ENCODE measurements at places on chromosomes 16 and 17.

DNA sequence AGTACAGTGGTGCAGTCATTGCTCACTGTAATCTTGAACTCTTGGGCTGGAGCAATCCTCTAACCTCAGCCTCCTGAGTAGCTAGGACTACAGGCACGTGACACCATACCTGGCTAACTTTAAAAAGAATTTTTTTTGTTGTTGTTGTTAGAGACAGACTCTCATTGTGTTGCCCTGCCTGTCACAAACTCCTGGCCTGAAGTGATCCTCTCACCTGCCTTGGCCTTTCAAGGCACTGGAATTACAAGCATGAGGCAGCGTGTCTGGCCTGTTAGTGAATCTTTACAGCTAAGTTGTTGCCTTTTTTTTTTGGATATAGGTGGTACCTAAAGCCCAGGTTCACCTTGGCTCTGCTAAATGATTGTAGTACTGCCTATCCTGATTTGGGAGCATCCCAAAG is 290.6 kb downstream of the BCAS3 start:
- DNase-seq = no peak

DNA sequence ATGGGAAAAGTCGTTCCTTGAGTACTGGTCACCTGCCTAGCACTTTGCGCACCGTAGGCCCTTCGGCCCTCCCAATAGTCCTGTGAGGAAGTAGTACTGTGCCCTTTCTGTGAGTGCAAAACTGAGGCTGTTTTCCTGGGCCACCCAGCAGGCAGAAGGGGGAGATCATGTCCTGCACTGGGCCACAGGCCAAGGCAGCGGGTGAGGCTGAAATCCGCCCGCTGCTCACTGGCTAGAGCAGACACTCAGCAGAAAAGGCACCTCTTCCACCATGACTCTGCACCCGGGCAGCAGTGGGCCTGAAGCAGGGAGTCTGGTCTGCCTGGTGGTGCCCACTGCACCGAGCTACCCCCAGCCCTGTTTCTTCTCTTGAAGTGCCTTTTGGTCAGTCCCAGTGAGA is 20.2 kb downstream of the METTL22 start:
- no peak for DNase-seq

GRCh38 chr16:76389126-76389525 is 111.9 kb downstream of the CNTNAP4 start:
- no peak for DNase-seq

GRCh38 chr16:14121142-14121541 is 50.0 kb downstream of the MRTFB start:
- no peak for DNase-seq

- no peak for DNase-seq
Observed at GRCh38 chr16:68444056-68444657, 4.2 kb downstream of the SMPD3 start.

- DNase-seq = no peak
Observed at GRCh38 chr16:84724606-84725309, 25.0 kb downstream of the USP10 start.

- DNase-seq = no peak
Observed at GRCh38 chr16:625117-625976, 5.4 kb upstream of the WFIKKN1 start.

- no peak for DNase-seq
Observed at GRCh38 chr17:77507111-77507885, 366.5 kb downstream of the SEC14L1 start.

DNA sequence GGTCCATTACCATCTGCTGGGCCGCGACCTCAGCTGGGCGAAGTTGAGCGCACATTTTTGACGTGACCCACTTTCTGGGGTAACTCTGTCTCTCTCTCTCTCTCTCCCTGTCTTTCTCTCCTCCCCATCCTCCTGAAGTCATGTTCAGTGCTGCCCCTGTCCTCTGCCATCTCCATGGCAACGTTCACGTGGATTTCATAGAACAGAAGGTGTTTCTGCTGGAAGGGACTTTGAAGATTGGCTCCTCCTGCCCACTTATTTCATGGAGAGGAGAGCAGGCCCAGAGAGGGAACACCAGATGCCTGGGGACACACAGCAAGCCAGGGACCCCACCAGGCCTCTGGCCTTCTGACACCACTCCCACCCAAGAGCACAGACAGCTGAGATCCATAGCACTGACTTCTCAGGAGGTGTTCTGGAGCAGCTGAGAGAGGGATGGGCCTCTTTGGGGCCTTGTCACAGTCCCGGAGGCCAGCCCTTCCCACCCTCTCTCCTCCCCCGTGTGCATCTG is 4.2 kb upstream of the CCNF start:
- DNase-seq = no peak

- DNase-seq = no peak
Observed at GRCh38 chr17:6187836-6188235, 117.7 kb downstream of the WSCD1 start.

DNA sequence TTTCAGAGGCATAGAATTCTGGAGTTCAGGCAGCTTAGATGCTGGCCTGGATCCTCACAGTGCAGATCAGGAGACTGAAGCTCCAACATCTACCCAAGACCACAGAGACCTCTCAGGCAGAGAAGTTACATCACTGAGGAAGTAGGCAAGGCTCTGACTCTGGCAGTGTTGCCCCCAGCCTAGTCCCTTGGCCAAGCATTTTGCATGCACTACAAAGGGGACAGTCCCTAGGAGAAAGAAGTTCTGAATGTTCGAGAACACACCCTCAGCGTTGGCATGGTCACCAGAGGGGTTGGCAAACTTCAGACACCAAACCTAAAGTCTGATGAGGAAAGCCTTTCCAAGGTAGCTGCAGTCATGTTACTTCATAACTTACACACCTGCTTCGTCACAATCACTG is 2.5 kb downstream of the RANBP10 start:
- DNase-seq = no peak

GRCh38 chr16:2015117-2015946 is 4.3 kb upstream of the NPW start:
- DNase-seq = no peak

DNA sequence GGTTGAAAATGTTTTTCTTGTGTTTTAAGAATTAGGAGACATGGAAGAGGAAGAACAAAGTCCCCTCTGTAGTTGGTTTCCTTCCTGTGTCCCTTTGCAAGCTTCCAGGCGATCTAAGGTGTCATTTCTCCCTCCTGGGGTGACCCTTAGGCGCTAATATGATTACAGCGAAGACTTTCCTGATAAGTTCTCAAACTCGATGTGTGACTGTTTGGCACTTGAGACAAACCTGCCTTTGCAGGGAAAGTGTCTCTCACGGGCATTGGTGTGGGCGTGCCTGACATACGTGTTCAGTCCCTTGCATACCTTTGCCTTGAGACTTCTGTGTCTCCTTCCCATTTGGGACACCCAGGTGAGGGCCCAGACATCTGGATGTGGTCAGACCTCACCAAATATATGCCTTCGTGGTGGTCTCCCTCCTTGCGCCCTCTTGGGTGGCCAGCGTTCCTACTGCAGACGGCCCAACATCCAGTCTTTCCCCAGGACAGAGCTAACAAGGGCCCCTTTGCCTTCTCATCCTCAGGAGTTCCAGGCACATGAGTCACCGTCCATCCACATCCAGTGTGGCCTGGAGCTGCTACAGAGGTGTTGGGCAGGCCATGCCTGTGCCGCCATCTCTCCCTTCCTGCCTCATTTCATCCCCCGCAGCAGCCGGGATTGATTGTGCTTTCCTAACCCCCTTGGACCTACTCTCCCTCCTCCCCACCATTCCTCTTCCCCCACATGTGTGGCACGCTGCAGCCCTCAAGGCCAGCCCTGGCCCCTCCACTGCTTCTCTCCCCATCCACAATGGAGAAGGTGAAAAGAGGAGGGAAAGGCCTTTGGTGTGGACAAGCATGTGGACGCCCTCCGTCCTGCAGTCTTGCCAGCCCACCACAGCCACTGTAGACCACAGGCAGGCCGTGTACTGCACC is 3.1 kb upstream of the JPT2 start:
- no peak for DNase-seq

- no peak for DNase-seq
Observed at GRCh38 chr17:1907909-1908698, 78.3 kb downstream of the RPA1 start.

DNA sequence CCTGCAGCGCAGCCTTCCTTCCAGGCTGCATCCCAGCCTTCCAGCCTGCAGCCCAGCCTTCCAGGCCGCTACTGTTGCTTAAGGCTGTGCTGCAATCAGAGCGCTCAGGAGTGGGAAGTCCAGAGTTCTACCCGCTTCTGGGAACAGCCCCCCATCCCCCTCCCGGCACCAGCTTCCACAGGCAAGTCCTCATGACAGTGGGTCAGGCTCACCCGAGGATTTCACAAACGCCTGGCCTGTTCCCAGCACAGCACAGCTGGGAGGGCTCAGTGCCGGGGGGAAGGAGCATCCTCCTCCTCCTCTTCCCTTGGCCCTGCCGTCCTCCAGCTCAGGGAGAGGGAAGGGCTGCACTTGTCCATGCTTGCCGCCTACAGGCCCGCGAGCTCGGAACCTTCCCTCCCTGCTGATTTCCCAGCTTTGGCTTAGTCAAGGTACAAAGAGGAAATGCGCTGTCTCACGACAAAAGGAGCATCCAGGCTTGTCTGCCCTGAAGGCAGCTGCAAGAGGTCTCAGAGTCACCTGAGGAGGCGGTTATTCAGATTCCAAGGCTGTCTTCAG is 8.3 kb downstream of the SOCS3 start:
- DNase-seq = no peak

DNA sequence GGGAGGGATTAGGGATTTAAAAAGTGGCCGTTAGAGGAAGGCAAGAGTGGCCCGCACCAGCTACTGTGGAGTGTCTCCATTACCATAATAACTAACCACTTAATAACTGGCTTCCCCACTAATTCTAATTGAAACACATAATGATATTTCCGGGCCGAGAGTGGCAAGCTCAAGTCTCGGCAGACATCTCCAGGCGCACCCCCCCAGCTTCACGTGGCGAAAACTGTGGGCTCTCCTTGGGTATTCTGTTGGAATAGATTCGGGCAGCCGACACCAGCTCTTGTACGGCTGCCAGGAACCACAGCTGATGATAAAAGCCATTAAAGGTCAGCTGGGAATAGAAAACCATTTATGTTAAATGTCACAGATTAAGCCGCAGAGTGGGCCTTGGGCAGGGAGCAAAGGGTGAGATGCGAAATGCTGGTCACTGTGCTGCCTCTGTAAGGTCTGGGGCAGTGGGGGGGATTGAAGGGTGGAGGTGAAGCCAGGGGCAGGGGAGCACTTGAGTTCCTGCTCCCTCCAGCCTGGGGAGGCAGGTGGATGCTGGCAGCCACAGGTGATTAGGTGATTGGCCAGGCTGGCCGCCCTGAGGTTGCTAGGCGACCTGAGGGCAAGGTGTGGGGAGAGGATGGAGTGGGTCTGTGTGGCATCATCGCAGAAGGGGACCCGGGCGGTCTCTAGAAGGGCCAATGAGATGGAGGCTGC is 115.6 kb upstream of the SDK2 start:
- no peak for DNase-seq

- DNase-seq = no peak
Observed at GRCh38 chr17:67452681-67453554, 75.8 kb downstream of the PITPNC1 start.

GRCh38 chr17:73042809-73043685 is 49.4 kb downstream of the SLC39A11 start:
- no peak for DNase-seq

- no peak for DNase-seq
Observed at GRCh38 chr16:66511602-66512271, 38.2 kb downstream of the TK2 start.
